ENCODE measurements at places on chromosomes 2 and 18. TPM values are rescaled to one million over a fixed set of nuclear protein-coding genes. Genes with fewer than 3 reads are reported as not detected.

Gene SPEG
- total RNA-seq: 13.9 TPM

DNA sequence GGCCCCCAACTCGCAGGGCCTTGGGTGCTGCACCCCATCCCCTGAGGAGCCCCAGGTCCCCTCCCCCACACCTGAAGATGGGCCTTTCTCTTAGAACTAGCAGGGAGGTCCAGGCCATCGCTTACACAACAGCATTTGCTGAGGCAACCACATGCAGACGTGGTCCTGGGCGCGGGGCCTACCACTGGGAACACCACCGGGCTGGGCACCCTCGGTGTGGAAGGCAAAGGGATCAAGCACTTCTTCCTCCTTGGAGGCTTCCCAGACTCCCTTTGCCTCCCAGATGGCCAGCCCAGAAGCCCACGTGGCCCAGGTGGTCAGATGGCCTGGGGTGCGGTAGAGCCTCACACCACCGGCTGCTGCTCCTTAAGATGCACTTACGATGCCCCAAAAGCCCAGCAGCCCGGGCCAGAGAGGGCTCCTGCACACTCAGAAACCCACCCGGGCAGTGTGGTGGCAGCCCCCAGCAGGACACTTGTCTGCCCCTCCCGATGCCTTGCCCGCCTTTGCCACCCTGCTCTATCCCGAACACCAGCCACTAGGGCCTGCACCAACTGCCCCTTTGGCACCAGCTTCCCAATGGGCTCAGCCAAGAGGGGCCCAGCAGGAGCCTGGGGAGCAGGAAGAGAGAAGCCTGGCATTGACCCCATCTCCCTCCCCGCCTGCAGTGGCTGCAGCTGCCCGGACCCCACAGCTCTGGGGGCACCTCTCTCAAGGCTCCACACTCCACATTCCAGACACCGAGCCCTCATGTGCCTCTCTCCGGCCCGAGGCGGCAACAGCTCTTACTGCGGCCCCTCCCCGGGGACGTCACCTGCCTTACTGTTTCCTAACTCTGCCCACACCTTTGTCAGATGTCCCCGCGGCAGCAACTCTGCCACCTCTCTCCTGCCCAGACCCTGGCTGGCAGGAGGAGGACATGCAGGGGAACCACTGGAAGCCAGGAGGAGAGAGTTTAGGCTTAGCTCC is 13.9 kb upstream of the MLPH start:
- no peak for DNase-seq

Gene RPL37A
- 975 TPM for total RNA-seq

Gene ACMSD
- not detected for total RNA-seq

DNA sequence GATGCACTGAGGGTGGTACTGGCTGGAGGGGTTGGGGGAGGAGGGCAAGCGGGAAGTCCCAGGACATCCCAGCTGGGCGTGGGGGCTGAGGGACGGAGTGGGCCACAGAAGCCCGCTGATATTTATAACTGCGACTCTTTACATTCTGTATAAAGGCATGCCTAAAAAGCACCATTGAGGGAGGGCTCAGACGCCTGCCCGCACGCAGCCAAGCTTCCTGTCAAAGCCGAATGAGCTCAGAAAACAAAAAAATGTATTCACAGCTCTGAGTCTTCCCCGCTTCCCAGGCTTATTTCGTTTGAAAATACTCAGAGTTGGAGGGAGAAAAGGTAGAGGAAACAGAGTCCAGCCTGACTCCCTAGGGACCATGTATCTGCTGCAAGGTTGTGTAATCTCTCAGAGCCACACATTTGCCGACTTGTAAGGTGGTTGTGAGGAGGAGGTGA is 170.1 kb upstream of the HAAO start:
- DNase-seq: no peak

Gene PELI1
- total RNA-seq: 2.3 TPM

- no peak for DNase-seq
Measured at GRCh38 chr2:100924122-100924519, 78.0 kb upstream of the RPL31 start.

GRCh38 chr2:17851731-17852585 is 26.5 kb upstream of the KCNS3 start:
- peak; percentile 70 for DNase-seq

DNA sequence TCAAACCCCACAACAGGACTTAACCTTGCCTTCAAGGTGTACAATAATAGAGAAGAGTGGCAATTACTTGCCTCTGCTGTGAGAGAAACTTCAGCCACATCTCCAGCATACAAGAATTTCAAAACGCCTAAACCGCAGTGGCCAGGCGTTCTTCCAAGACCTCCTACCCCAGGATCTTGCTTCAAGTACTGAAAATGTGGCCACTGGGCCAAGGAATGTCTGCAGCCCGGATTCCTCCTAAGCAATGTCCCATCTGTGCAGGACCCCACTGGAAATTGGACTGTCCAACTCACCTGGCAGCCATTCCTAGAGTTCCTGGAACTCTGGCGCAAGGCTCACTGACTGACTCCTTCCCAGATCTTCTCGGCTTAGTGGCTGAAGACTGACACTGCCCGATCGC is 2.8 kb upstream of the CYB5A start:
- peak; percentile 83 for DNase-seq

Gene ABCG5
- not detected for total RNA-seq

DNA sequence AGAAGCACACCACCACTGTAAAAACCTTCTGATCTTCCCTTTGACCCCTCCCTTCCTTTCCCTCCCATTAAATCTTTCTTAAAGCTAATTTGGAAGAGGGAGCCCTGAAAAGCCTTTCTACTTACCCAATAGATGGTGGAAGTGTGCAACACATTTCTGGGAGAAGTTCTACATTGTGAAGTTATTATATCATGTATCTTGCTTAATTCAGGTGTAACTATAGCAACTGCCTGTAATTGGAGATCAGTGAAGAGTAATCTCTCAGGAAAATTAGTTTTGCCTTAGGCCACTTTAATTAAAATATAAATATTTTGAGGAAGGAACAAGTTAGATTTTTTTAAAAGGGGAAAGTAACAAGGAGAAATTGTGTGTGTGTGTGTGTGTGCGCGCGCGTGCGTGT is 266.0 kb downstream of the SH3BP4 start:
- DNase-seq: peak; percentile 46

- DNase-seq: no peak
Measured at GRCh38 chr2:129934044-129934822, 45.2 kb upstream of the RAB6C start.

Gene ANKRD29
- total RNA-seq: 10.6 TPM

- no peak for DNase-seq
Measured at GRCh38 chr2:109194620-109194937, 65.6 kb downstream of the SH3RF3 start.
